ENCODE measurements at places on chromosomes 4 and X.

DNA sequence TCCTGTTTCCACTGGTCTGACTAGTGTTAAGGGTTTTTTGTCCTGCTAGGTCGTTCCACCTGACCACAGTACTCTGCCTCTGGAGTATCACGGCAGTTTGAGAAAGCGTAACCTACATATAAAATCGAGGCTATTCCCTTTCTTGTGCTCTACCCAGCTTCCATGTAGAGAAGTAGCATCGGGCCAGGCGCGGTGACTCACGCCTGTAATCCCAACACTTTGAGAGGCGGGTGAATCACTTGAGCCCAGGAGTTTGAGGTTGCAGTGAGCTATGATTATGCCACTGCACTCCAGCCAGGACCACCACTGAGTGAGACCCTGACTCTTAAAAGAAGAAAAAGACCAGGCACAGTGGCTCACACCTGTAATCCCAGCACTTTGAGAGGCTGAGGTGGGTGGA lies 7.5 kb downstream of the PPEF1 start:
- DNase-seq: no peak

GRCh38 chr4:146637621-146638332 lies 916 bp upstream of the POU4F2 start:
- no peak for DNase-seq

GRCh38 chr4:22167201-22167600 lies 218.6 kb upstream of the KCNIP4 start:
- no peak for DNase-seq

- no peak for DNase-seq
These were observed 633.4 kb downstream of the CENPC start for GRCh38 chr4:66911880-66912279.

GRCh38 chr4:85302756-85303155 lies 172.2 kb upstream of the ARHGAP24 start:
- no peak for DNase-seq

- DNase-seq: no peak
These were observed 793.9 kb downstream of the ADGRL3 start for GRCh38 chr4:61994036-61994435.

- no peak for DNase-seq
These were observed 65.4 kb downstream of the GPR82 start for GRCh38 chrX:41789374-41789773.

DNA sequence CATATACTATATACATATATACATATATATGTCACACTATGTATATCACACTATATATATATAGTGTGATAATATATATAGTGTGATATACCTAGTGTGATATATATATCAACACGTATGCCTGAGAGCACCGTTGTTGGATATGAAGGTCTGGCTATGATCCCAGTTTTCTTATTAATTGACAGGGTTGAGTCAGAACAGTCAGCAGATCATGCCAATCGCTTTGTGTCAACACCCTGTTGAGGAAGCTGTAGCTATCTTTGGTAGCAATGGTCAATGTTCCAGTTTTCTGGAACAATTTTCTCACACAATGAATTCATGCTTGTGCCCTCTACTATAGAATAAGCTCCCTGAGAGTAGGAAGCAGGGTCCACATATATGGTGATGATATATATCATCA lies 496.0 kb upstream of the AGA start:
- DNase-seq: no peak

DNA sequence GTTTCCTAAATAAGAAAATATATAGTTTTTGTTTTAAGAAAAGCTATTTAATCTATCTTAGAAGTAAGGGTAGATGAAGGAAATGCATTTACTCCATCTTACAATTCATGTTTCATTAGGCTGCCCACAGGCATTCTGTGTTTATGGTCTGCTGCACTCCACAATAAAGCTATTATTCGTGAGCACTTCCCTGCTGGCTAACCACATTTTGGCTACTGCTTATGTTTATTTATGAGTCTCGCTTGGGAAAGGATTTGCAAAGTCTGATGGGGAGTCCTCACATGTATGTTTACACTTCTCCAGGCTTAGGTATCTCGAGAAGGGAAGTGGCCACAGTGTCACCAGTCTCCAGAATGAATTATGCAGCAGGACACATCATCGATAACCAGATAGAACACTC lies 260.8 kb upstream of the VCX start:
- DNase-seq: no peak

GRCh38 chrX:8984231-8984630 lies 49.7 kb downstream of the FAM9B start:
- no peak for DNase-seq

DNA sequence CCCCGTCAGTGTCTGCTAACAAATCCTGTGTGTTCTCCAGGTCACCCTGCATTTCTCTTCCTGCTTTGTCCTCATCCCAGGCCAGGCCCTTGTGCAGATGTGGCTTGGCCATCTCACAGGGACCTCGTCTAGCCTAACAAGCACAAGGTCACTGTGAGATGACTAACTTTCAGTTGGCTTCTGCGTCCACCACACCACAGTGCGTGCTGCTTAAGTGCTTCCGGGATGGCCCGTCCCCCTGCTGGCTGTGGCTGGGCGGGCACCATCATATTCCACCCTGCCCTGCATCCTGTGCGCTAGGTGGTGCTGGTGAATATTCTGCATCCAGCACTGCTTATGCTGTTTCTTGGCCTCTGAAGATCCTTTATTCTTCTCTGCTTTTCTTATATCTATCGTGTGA lies 33.8 kb downstream of the RBBP7 start:
- DNase-seq: no peak

Measured in activated T-helper 1 cell treated with Interleukin-2 at 50 U/mL for 16 hours (primary cell).